ENCODE measurements at places on chromosomes 2 and 18.

GRCh38 chr2:141118836-141119235, 1012.0 kb downstream of the LRP1B start:
- no peak for DNase-seq

DNA sequence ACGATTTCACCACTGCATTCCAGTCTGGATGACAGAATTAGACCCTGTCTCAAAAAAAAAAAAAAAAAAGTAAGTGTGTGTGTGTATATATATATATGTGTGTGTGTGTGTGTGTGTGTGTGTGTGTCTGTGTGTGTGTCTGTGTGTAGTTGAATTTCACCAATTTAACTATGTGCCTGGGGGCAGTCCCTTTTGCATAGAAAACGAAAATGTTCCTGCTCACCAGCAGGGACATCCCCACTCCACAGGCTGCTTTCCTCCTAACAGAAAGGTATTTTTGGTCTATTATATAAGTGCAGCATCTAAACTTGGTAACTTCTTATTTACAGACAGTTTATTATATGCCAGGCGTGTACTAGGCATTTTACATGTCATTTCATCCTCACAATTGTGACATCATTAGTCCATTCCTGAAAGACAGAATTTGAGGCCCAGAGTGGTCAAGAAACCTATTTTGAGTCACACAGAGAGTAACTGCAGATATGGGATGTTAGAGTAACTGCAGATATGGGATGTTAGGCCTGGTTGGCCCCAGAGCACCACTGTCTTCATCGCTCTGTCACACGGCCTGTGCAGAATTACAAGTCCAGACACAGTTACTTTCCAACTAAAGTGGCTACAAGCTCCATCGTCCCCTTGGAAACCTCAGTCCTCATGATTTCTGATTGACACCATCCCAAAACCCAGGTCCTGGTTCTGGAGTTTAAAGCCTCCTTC, 9.3 kb upstream of the TTL start:
- DNase-seq = peak; percentile 13

DNA sequence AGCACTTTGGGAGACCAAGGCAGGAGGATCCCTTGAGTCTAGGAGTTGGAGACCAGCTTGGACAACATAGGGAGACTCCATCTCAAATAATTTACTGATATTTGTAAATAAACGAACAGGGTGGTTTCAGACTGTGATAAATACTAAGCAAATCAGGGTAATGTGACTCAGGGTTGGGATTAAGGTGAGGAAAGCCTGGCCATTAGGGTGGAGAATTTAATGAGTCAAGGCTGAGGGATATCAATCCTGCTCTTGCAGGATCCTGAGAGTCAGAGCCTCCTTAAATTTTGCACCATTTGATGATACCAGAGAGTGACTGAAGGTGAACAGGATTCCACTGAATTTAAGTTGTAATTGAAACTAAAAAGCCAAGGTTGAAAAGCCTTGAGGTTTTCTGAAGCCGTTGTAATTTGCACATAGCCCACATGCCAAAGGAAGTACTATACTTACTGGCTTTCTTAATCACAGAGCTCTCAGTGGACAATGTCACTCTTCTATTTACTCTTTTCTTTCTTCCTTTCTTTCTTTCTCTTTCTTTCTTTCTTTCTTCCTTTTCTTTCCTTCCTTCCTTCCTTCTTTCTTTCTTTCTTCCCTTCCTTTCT, 28.6 kb upstream of the AP1S3 start:
- no peak for DNase-seq

- DNase-seq = no peak
These were observed 12.2 kb downstream of the KANSL3 start for GRCh38 chr2:96625571-96626552.

DNA sequence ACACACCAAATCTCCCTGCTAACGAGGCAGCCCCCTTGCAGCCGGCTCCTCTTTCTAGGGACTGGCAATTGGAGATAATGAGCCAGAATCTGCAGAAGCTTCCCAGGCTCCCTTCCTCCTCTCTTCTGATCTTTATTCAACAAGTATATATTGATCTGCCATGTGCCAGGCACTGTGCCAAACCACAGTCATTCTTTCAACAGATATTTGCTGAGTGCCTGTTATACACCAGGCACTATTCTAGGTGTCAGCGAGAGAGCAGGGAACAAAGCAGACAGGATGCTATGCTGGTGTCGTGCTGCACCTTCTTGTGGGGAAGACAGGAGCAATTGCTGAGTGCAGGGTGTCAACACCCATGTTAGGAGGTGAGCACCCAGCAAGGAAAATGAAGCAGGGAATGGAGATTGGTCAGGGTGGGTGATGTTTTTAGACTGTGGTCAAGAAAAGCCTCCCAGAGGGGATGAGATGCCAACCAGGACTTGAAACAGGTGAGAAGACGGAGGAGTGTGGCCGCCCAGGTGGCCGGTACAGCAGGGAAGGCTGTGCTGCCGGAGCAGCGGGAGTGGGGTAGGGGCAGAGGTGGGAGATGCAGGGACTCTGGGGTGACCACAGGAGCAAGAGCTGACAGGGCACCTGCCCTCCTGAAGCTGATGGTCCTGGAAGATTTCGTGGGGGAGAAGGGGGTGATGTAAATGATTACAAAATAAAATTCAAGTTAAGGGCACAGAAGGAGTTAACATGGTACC, 307.6 kb upstream of the RAB12 start:
- DNase-seq = no peak

GRCh38 chr2:201116959-201117734, 1.2 kb downstream of the CFLAR start:
- peak; percentile 49 for DNase-seq

GRCh38 chr2:174503161-174503809, 16.5 kb upstream of the GPR155 start:
- no peak for DNase-seq

DNA sequence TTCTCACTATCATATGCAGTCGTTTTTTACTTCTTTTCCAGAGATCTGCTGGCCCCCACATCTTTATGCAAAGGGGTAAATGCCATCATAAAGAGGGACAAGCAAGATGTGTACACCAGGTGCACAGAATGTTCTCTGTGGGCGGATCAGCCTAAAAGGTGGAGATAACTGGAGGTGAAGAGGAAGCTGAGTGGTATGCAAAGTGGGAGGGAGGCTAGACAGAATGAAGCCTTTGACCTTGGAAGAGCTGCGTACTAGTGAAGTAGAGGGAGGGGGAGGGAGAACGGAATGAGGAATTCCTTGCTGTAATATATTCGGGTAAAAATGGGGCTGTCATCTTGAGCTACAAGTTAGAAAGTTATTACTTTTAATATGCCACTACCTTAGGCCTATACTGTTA, 287.5 kb upstream of the VRK2 start:
- DNase-seq = no peak

- no peak for DNase-seq
These were observed 291.3 kb upstream of the TANK start for GRCh38 chr2:160868891-160869290.

DNA sequence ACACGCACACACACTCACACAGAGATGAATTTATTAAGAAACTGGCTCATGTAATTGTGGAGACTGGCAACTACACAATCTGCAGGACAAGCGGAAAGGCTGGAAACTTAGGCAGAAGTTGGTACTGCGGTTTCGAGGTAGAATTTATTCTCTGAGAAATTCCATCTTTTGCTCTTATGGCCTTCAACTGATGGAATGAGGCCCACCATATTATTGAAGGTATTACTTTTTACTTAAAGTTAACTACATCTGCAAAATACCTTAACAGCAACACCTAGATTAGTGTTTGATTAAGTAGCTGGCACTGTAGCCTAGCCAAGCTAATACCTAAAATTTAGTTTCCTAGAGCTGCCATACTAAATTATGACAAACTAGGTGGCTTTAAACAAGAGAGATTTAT, 384.0 kb upstream of the UBE2E3 start:
- DNase-seq = no peak

DNA sequence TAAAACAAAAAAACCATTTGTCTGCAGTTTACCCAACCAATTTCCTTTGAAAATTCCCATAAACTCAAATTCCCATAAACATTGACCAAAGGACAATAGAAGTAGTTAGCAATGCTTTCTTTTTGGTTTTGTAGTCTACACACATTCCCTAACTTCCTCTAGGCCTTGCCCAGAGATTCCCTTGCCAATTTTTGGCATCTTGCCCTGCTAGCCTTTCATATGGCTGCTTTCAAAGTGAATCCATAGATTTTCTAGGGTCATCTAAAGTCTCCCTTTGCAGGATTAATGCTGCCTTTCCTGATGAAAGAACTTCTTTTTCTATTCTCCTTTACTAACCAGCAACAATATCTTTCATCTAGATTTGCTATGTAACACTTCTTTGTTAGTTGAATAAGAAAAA, 33.4 kb downstream of the THSD7B start:
- DNase-seq = no peak

- DNase-seq = no peak
These were observed 130.1 kb downstream of the SMAD7 start for GRCh38 chr18:48820483-48821250.

DNA sequence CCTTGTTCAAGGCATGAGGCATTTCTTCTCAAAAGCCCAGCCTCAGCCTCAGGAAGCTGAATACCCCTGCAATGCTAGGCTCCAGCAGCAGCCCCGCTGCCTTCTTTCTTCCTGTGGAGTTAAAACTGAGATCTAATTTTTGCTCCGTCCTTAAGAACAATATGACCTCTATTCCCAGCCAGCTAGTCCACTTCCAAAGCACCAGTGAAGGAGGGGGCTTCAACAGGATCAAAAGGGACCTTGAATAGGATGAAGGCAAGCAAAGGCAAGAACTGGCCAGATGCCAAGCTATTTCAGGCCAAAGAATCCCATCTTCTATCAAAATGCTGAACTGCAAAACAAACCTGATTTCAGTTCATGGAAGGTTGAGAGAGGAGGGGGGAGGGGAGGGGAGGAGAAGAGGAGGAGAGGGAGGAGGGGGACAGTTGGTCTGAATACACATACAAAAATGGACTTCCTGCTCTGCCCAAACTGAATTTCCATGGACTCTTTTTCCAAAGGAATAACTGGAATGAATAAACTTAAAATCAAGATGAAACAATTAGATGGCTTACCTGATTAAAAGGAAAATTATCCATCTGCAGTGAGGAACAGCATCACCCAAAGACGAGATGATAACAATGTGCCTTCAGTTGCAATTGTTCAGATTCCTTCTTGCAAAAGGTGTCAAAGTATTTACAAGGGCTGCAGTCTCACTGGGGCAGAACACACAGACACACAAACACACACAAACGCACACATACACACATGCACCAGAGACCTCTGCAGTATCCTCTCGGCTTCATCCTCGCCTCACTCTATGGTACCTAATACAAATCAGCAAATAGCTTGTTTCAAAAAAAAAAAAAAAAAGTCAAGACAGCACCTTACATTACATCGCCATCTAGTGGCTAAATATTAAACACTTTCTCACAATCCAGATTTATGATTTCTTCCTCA, at the start of gene SCN1A:
SCN1A (minus strand) TSS at position 804 of the 939 bp plus-strand sequence. CDS start 54,399 bp downstream, outside the sequence.
- no peak for DNase-seq

DNA sequence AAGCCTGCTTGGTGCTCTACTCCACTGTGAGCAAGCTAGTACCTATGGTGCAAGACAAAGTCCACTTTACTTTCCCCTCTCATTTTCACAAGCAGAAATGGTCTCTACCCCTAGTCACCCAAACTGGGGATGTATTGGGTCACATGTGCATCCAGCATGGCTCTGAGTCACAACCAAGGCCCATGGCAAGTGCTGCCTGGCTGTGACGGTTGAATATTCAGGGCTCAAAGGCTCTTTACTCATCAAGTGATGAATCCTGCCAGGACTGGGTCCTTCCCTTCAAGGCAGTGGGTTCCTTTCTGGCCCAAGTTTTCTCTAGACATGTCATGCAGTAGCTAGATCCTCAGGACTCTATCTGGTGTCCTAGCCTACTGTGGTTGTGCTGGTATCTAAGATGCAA, 311.5 kb downstream of the DLGAP1 start:
- DNase-seq = no peak

DNA sequence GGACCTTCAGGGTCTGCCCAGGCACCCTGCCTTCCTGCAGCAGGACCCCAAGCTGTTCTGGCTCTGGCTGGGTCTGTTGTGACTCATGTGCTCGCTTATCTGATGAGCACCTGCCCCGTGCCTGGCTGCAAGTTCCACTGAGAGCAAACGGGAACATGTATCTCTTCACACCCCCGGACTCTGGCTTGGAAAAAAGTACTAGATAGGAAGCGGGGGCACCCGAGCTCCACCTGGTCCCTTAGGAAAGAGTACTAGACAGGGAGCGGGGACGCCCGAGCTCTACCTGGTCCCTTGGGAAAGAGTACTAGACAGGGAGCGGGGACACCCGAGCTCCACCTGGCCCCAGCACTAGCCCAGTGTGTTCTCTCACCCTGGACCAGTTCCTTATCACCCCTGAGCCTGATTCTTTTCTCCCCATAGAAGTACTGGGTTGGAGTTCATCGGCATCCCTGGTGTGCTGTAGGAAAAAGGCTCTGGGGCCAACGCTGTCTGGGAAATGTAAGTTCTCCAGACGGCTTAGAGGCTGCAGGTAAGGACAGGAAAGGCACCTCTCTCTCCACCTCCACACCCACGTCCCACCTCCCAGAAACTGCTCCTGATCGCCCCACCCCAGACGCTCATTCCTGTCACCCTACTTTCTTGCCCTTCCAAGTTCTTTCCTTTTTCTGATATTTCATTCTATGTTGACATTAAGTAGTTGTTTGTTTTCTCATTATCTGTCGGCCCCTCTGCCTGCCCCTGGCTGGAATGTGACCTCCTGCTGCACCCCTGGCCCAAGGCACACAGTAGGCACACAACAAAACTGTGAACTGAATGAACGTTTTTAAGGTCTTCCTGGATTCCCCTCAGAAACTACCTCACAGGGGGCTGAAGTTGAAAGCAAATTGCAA, 40.2 kb downstream of the HDAC4 start:
- DNase-seq = no peak

GRCh38 chr18:28041366-28041765, 135.6 kb downstream of the CDH2 start:
- no peak for DNase-seq

- no peak for DNase-seq
These were observed 141.9 kb upstream of the ID2 start for GRCh38 chr2:8539743-8540551.

GRCh38 chr2:39175026-39175812, 54.4 kb upstream of the SOS1 start:
- no peak for DNase-seq

- DNase-seq = no peak
These were observed 29.4 kb downstream of the PTMA start for GRCh38 chr2:231737761-231738160.

DNA sequence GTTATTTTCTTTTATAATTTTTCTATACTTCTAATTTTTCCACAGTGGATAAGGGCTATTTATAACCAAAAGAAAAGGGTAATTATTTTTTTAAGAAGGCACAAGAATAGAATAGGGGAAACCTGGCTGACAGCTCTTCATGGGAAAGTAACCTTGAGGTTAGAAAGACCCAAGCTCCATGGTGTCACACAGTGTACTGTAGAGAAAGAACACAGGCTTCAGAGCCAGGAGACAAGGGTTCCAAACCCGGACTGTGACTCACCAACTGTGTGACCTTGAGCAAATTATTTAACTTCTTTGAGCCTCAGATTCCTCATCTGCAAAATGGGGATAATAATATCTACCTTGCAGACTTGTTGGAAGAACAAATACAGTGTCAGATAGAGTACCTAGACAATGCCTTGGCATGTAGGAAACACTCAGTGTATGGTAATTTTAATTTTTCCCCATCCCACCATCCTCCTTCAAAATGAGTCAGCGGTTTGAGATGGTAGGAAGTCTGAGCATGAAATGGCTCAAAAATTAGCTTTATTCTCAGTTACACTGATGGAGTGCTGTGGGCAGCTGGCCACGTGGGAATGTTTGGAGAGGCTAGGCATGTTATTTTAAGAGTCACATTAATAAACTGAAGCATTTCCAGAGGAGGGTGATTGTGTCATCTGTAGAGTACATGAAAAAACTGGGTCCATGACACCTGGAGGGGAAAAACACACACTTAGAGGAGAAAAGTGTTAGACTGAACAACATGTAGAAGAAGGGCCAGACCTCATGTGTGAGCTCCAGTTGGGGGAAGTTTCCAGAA, 36.7 kb downstream of the TMEM37 start:
- no peak for DNase-seq
